ENCODE measurements at places on chromosomes 2 and 18.

DNA sequence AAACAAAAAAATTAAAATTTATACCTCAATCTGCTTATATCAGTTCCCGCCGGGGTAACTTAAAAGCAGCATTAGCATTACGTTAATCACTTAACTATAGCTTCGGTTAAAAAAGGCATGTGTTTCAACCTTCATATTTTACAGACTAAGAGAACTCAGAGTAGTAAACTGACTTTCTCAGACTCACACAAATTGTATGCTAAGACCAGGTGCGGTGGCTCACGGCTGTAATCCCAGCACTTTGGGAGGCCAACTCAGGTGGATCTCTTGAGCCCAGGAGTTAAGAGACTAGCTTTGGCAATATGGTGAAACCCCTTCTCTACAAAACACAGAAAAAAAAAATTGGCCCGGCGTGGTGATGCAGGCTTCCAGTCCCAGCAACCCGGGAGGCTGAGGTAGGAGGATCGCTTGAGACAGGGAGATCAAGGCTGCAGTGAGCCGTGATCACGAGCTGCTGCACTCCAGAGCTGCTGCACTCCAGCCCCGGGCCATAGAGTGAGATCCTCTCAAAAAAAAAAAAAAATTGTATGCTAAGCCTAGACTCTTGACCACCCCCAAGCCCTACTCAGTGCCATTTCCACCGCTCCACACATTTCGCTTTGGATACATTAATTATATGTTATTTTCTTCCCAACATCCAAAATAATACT lies 2.4 kb downstream of the HNRNPLL start:
- DNase-seq, result no peak

GRCh38 chr2:109098251-109098920 lies 30.6 kb upstream of the SH3RF3 start:
- DNase-seq, result no peak

DNA sequence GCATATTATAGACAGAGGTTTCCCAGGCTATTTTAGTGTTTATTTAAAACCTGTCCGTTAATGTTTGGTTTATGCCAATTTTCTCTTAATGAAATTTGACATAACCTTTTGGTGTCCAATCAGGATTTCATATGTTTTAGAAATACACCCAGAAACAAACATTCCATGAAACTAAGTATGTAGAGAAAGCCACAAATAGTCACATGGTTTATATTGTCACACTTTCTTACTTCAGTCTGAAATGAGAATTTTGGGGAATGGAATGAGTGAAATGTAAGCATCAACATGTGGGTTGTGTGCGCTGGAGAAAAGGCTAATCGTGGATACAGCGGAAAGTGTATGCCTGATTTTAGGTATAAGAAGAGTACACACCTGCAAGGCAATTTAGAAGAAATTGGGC lies 277.0 kb upstream of the RAB12 start:
- DNase-seq, result no peak

GRCh38 chr18:22624176-22624575 lies 206.5 kb upstream of the CTAGE1 start:
- no peak for DNase-seq

DNA sequence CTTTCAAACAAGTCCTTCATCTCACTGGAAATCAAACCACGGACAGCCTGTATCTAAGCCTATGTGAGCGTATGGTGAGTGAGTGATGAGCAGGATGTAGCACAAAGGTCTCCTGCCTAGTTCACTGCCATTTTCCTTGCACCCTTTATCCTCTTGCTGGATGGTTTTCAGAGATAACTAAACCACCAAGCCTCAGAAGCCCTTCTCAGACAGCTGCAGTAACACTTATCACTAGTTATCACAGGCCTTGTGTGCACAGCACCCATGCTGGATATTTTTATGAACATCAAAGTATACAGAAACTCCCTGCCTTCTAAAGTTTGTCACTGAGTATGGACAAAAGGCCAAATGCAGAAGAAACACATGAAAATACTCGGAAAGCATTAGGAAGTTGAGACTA lies 69.5 kb downstream of the C1D start:
- no peak for DNase-seq

DNA sequence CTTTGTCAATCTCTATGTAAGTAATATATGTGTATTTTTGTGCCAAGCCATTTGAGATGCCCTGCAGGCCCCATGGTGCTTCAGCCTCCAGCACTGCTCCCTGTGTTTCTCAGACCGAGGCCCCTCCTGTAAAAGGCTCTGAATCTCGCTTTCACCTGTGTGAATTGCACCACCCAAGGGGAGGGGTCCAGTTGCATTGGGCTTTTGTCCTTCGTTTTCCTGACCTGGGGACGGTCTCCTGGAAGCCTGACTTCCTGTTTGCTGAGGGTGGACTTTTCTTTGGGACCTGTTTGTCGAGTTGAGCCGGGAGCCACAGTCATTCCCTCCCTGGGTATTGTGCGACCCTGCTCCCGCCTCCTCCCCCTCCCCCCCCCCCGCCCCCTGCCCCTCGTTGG lies 48.9 kb downstream of the AGAP1 start:
- DNase-seq, result no peak

GRCh38 chr2:238946318-238947242 lies 98.7 kb downstream of the TWIST2 start:
- DNase-seq, result no peak

GRCh38 chr2:226991663-226992062 lies 155.8 kb downstream of the RHBDD1 start:
- DNase-seq, result no peak

GRCh38 chr2:99674090-99674489 lies 184.3 kb upstream of the REV1 start:
- DNase-seq, result no peak

GRCh38 chr2:55154525-55155030 lies 77.5 kb downstream of the CLHC1 start:
- DNase-seq, result no peak

DNA sequence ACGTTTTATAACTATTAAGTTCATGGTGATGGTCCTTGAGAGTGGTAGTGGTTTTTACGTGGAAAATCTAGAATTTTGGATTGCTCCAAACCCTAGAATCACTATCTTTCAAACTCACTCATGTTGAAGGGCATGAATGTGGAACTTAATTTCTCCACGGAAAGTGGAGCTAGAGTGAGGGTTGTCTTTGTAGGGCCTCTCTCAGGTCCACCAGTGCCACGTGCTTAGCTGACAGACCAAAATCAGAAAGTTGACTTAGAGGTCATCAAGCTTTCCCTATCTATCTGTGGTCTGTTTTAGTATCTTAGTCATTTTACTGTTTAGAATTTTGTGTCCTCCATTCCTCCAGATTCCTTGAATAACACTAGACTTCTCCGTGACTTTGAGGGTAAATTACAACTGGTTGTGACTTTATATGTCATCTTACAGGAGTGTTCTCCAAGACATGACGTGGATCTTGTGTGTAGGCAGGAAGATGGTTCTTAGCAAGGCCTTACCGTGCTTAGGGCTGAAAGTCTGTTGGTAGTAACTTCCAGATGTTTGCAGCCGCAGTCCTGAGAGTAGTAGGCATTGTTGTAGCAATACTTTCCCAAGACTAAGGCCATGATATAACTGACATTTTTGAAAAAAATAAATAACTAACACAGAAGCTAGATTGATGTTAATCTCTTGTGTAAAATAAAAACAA lies 26.8 kb downstream of the DIS3L2 start:
- DNase-seq, result no peak

DNA sequence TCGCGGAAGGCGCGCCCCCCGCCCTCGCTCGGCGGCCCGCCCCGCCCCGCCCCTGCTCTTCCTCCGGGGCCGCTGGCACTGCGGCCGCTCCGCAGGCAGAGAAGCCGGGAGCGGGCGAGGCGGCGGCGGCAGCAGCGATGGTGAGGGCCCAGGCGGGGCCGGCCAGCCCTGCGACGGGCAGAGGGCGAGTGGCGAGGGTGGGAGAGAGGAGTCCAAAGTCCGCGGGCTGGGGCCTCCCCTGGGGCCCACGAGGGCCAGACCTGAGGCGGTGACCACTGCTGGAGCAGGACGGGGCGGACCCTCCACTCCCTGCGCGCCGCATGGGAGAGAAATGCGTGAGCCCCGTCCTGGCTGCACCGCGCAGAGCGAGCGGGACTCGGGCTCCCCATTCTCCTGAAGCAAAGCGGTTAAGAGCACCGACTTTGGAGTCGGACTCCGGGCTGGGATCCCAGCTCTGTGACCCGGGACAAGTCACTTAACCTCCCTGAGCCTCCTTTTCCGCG lies at the start of gene VAMP5:
TSS of gene VAMP5 (plus strand) at position 78 of the 503 bp plus-strand sequence. CDS start at position 138, 60 bp downstream.
- no peak for DNase-seq

GRCh38 chr18:35753306-35753910 lies 171.9 kb downstream of the GALNT1 start:
- DNase-seq, result no peak

- DNase-seq, result no peak
Measured at GRCh38 chr2:108612153-108612513, 77.9 kb downstream of the LIMS1 start.

DNA sequence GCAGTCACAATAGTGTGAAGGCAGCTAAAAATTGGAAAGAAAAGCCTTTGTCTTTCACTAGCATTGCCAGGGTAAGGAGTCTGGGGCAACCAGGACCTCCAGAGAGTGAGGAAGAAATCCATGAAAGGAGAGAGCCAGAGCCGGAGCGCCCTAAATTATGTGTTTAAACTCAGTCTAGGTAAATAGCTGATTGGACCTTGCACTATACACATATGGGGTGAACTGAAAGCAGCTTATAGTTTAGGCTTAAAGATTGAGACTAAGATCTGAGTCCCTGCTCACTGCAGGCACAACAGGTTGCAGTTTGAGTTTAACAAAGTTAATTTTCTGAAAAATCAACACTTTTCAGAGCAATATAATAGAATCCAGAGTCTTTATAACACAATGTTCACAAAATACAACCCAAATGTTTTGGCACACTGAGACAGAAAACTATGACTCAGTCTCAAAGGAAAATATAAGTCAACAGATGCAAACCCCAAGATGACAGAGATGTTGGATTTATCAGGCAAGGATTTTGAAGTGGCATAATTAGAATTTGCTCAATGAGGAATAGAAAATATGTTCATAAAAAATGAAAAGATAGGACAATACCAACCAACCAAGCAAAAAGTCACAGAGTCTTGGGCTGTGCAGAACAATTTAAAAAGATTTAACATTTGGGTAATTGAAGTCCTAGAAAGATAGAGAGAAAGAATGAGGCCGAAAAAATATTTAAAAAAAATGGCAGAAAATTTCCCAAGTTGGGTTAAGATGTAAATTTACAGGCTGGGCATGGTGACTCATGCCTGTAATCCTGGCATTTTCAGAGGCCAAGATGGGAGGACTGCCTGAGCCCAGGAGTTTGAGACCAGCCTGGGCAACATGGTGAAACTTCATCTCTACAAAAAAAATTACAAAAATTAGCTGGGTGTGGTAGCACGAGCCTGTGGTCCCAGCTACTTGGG lies 39.6 kb downstream of the DOK1 start:
- DNase-seq, result no peak

GRCh38 chr2:181164699-181165098 lies 184.3 kb downstream of the UBE2E3 start:
- no peak for DNase-seq

GRCh38 chr2:65096948-65097347 lies 33.0 kb downstream of the RAB1A start:
- DNase-seq, result no peak

DNA sequence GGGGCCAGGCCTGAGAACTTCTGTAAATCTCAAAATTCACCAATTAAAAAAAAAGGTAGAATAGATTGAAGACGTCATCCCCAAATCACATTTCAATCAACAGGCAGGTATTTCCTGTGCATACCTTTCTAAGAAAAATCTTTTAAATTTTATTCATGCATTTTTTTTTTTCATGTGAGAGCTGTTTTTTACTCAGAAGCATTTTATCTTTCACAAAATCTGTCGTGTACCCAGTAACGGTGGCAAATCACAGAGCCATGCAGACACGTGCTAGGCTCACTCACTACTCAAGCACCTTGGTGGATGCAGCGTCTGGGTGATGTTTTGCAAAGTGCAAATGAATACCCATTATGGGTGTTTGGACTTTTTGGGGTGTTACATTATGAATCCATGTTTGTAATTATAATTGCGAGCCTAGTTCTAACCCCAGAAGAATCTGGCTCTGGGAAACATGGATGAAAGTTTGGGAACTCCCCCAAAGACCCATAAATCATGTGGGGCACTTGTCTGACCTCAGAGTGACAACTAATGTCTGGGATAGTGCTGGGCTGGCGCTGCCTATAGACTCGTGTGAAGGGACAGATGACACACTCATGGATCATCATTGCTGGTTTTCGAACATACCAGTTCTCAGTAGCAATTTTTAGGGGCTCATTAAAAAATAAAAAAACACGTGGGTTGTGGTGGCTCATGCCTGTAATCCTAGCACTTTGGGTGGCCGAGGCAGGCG lies 335.2 kb downstream of the LPIN1 start:
- DNase-seq, result no peak

DNA sequence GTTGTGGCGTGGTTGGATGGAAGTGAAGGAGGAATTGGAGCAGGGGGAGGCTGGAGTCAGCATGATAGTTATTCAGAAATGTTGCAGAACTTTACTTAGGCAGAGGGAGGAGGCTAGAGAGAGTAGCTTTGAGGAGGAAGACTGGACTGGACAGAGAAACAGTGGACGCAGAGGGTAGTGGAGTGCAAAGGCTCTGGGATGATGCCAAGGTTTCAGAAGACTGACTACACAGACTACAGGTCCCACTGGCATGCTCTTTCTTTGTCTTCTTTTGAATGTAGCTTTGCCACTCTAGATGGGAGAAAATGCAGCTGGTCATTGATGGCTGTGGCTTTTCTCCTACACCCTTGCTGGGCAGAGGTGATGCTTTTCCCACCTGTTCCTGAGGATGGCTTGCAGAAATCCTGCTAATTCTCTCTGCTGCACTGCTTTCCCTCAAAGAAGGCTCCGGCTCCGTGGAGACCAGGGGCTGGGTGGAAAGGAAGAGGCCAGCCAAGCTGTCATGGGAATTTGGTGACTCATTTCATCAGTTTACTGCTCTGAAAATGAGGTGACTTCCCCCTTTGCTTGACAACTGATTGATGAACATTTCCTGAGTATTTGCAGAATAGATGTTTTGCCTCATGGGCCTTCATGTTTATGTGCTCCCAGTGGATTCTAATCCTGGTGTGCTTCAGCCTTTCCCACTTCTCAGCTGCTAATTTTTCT lies 42.4 kb downstream of the MEIS1 start:
- DNase-seq, result no peak

DNA sequence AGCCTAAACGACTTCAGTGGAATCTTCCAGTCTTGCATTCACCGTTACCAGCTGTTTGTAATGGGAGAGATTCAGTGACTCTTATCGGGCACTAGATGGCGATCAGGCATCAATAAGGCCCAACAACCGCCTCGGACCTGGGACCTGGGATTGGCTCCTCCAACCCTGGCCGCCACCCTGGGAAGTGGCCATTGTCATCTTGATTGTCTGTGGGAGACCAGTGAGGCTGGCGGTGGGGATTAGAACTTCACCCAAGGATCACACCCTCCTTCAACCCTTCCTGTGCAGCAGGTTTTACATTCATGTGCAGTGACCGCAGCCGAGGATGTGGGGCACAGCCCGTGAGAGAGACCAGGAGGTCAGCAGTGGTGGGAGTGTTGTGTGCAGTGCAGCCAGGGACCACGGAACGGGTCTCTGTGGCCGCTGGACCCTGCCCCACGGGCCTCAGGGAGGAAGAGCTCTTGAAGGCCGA lies 85.3 kb downstream of the SPP2 start:
- DNase-seq, result no peak

DNA sequence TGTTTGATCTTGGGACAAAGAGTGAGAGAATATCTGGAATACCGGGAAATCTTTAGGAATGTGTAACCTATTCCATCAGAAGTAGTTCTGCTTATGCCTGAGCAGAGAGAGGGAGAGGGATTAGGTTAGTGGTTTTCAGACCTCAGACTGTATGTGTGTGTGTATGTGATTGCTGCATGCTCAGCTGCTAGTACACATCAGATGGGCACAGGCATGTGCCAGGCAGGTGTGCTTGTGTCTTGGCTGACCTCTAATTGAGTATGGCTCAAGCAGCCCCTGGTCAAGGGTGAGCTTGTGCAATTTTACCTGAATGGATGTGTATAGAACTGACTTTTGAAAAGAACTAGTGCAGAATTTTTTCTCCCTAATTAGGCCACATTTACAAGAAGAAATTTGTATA lies 91.2 kb downstream of the INSIG2 start:
- DNase-seq, result no peak
